ENCODE measurements at places on chromosomes 3 and 15.

DNA sequence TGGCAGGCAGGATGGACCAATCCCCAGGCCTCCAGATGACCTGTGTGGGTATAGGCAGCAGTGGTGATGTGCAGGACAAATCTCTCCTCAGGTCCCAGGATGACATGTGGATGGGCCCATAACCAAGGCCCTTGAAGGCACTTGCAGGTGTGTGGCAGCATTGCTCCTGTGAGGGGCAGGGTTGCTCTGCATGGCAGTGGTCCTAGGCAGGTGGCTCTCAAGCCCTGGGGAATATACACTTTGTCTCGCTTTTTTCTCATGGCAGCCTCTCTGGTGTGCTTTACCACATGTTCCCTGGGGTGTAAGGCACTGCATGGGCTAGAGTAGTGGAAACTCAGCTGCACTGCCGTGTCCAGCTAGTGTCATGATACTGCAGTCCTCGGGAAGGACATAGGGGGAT is 503.6 kb downstream of the UNC13C start:
- DNase-seq, result no peak

DNA sequence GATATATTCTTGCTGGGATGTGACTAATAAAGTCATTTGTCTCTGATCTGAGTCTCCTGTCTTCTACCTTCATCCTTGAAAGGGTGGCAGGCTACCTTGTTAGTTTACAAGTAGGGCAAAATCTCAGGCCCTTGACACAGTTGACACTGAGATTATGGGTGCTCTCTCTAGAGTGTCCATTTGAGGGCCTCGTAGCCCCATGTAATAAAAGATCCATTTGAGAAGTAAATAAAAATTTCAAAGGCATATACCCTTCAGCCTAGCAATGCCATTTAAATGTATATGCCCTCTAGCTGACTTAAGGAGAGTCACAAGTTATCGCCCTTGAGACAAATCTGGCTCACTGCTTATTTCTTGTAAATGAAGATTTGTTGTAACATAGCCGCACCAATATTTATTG is 98.6 kb downstream of the TCF12 start:
- DNase-seq, result no peak

DNA sequence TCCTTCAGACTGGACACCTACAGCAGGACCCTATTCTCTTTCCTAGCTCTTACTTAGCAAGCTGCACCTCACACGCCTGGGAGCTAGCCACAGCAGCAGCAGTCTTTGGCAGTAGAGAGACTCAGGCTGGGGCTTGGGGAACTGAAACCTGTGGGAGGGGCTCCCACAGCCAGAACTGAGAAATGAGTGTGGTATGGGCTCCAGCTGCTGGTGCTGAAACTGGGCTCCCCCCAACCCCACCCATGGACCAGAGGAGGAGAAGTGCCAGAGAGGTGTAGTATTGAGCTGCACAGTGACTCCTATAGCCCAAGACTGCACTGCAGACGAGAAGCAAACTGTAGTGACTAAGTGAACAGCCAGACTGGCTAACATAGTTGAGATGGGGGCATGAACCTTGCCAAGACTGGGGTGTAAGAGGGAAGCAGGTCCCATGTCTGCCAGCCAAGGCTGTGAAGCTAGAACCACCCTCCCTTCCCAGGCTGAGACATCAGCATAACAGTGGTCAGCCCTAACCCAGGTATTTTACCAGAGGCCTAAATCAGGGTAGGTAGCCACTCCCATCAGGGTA is 62.5 kb downstream of the MYO5A start:
- peak; percentile 86 for DNase-seq

GRCh38 chr15:25695875-25696760 is 167.0 kb downstream of the ATP10A start:
- DNase-seq, result no peak

DNA sequence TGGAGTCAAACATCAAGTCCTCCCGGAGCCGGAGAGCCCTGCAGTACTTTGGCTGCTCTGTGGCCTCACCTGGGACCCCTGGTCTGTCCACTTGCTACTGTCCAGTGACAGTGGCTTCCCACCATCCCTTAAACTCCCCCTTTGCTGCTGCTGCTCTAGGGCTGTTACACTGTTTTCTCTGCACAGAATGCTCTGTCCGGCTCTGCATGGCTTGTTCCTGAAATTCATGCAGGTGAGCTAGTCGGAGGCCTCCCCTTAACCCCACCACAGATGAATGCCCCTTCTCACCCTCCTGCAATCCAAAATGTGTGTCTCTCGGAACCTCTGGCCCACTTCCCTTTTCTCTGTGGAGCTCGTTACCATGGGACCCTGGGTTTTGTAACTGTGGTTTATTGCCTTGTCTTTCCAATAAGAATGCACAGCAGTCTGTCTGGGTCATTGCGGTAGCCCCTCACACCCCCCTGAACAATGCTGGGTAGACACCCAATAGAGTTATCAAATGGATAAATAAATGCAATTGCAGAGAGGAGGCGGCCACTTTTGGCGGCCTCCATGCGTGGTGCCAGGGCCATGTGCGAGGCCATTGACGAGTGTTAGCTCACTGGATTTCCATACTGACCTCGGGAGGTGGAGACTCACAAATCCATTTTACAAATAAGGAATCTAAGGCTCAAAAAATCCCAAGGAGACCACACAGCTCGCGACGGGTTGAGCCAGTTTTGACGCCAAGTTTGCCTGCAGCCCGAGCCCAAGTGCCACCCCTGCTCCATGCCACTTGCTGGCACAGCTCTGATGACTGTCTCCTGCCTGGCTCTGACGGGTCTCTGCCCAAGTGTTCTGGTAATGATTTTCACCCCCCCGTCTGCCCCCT is 48.5 kb downstream of the RGMA start:
- DNase-seq, result no peak

DNA sequence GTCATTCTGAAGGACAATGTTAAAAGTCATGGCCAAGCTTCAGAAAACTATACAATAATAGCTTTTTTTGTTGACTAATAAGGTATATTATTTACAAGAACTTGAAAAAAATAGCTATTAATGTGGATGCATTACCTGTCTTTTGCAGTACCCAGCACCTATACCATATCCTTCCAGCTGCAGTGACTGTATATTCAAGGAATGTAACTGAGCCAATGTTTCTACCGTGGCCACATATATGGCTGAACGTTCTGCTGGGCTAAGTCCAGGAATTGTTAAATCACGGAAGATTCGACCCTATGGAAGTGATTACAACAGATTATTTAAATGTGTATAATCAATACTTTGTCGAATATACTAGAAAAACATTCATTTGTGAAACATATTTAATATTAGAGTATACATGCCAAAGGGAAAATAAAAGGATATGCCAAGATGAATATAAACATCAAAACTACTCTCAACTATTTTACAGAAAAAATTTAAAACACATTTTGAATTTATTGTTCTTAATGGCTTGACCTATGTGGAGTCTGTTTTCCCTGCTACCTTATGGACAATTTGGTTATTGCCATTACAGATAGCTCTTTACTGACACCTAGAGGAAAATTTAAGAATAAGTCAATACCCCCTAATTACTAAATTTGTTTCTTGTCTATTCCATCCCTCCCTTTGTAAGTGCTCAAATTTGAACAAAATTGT is 17.6 kb downstream of the ACAD11 start:
- DNase-seq, result no peak

- DNase-seq, result no peak
These were observed 158.8 kb downstream of the CLSTN2 start for GRCh38 chr3:140093742-140094141.

GRCh38 chr3:186818516-186818915 is 12.2 kb upstream of the RFC4 start:
- DNase-seq, result no peak

GRCh38 chr15:69958496-69959084 is 139.1 kb downstream of the TLE3 start:
- no peak for DNase-seq

DNA sequence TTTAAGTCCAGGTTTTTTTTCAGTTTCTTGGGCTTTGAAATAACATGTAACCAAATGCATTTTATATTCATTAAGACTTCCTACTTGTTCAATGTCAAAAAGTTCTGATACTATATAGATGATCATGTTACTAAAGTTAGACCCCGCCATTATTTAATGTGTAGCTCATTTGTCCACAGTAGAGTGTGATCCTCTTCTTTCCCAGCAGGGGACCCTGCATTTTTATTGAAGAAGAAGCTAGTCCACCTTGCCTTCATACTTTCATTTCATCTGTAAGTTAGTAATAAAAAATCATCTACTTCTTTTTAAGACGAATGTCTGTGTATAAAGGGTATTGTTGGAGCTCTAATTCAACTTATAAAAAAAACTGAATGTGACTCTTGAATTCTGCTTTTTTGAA is 404.6 kb downstream of the SI start:
- no peak for DNase-seq

DNA sequence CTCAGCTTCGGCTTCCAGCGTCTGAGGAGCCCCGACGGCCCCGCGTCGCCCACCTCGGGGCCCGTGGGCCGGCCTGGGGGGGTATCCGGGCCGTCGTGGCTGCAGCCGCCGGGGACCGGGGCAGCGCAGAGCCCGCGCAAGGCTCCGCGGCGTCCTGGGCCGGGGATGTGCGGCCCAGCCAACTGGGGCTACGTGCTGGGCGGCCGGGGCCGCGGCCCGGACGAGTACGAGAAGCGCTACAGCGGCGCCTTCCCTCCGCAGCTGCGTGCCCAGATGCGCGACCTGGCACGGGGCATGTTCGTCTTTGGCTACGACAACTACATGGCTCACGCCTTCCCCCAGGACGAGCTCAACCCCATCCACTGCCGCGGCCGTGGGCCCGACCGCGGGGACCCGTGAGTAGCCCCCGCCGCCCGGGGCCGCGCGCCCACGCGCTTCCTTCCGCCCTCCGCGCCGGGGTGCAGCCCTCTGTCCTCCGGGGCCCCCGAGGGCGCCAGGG is 462 bp downstream of the EDEM1 start:
- peak; percentile 81 for DNase-seq

GRCh38 chr3:72343078-72343477 is 505.2 kb downstream of the SHQ1 start:
- DNase-seq, result no peak

- DNase-seq, result no peak
These were observed 14.9 kb upstream of the STX19 start for GRCh38 chr3:94043285-94043684.

DNA sequence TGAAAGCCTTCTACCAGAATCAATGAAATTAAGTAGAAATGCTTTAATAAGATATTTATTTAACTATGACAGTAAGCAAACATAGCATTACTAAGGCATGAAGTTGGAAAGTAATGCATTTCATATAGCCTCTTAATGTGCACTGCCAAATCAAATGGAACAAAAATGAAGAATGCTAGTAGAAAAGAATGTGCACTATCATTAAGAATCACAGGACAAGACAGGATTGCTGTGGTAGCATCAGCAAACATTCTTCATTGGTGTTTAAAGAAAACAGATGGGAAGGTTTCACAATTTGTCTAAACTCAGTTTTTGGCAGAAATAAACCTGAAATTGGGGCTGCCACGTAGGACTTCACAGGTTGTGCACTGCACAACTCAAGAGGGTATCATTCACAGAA is 168.9 kb downstream of the CNTN3 start:
- no peak for DNase-seq

DNA sequence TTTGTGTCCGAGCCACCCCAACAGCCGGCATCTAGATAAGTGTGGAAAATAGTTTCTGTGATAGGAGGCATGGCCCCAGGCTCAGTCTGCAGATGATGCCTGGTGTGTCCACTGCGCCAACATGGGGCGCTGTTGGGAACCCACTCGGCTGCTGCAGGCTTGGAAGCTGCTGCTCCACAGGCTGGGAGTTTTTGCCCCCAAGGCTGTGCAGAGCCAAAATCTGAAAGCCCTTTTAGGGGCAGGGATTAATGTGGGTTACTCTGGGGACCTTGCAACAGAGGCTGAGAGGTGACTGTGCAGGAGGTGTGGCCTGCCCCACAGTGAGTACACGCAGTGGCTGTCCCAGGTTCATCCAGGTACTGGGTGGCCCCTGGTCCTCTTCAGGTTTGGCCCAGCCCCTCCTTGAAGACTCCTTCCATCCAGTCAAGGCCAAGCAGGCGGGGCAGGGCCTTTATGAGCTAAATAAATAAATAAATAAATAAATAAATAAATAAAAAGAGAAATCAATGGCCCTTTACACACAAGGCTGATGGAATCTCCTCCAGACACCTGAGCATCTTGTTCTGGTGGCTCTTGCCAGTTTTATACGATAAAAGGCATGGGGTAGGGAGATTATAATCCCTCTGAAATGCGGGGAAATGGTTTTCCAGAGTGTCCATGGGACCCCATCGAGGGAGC is 73.8 kb downstream of the AAGAB start:
- no peak for DNase-seq

- no peak for DNase-seq
These were observed 32.4 kb downstream of the LEO1 start for GRCh38 chr15:51939216-51939615.

DNA sequence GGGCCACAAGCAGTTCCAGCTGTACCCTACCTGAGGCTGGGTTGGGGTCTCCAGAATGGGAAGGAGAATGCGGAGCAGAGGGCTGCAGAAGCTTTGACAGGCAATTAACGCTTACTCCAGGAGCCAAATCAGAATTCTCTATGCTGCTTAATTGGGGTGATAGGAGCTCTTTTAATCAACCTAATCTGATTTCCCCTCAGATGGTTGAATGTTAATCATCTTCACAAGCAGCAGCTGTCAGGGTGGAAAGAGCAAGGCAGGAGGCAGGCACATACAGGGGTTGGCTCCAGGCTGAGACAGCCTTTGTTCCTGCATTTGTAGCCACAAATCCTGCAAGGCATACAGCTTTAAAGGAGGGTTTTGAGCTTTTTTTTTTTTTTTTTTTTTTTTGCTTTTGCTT is 2.6 kb downstream of the CILP start:
- no peak for DNase-seq

- no peak for DNase-seq
These were observed 815.9 kb downstream of the VGLL3 start for GRCh38 chr3:86175051-86175536.

DNA sequence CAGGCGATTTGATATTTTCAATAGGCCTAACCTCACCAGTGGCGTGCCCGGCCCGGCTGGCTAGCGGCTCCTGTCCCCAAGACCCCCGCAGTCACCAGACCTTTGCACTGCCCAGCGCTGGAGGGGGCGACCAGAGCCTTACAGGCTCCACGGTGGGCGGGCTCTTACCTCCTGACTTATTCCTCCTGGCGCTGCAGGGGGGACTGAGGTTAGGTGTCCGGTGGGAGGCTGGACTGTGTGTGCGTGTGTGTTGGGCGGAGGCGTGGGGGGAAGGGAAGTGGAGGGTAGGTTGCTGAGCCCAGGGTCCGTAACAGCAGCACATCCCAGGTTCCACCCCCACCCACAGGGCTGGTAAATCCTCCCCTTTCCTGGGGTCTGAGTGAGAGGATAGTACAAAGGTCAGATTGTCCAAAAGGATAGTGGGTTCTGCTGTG is 27.5 kb upstream of the THRB start:
- DNase-seq, result no peak

GRCh38 chr3:184807549-184807948 is 4.4 kb upstream of the VPS8 start:
- no peak for DNase-seq

DNA sequence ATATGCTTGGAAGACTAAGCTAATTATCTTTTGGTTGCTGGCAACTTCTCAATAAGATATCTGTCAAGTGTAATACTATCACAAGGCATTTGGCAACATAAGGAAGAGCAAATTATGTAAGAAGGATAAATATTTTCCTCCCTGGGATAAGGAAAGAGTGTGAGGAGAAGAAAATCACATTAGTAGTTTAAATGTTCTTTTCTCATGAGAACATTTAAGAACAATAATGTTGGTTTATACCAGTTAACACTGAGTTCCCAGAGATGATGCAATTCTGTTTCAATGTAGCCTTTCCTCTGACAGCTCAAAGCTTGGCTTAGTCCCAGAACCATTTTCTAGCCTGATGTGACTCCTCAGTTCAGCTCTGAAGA is 66.1 kb upstream of the NPHP3 start:
- DNase-seq, result no peak
